ENCODE measurements at places on chromosomes 5 and 9.

DNA sequence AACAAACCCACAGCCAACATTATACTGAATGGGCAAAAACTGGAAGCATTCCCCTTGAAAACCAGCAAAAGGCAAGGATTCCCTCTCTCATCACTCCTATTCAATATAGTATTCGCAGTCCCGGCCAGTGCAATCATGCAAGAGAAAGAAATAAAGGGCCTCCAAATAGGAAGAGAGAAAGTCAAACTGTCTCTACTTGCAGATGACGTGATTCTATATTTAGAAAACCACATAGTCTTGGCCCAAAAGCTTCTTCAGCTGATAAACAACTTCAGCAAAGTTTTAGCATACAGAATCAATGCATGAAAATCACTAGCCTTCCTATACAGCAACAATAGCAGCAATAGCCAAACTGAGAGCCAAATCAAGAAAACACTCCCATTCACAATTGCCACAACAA is 333.7 kb upstream of the EDIL3 start:
- DNase-seq = no peak

GRCh38 chr5:53406630-53407316 is 73.7 kb upstream of the FST start:
- no peak for DNase-seq

GRCh38 chr9:98085058-98085457 is 28.5 kb downstream of the NANS start:
- no peak for DNase-seq

DNA sequence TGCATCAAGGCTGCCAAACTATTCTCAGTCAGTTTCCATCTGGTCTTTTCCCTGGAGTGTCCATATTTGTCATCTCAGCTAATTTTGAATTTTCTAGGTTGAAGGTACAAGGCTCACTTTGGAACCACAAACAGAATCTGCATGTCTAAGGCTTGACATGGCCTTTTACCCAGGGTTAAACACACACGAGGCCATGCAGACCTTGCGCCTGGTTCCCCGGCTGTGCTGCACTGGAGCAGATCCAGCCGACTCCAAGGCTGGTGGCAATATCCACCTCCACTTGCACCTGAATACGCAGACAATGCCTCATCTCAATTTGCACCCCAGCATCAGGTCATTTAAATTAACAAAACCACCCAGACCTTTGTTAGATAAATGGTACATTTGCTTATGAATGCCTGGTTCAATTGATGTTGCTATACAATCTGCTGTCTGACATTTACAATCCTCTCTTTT is 276.2 kb downstream of the HSPA4 start:
- DNase-seq = no peak

DNA sequence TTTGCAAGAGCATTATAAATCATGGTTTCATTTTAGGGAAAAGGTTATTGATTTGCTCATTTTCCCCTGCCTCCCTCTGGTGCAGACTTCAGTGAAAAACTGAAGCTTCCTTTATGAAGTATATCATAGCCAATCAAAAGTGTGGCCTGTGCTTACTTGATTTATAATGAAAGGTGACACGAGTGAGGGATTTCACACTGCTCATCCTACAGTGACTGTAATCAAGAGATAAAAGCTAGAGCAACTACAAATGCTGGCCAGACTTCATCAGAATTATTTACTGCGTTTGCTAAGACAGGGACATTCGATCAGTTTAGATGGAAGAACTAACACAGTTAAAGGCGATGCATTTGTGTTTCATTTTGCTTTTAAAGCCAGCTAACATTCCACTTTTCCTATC is 151.5 kb downstream of the SV2C start:
- DNase-seq = no peak

GRCh38 chr5:135069016-135069770 is 35.2 kb upstream of the PITX1 start:
- DNase-seq = no peak

GRCh38 chr5:76040806-76041205 is 42.4 kb upstream of the SV2C start:
- DNase-seq = no peak

GRCh38 chr5:58871648-58872242 is 288.9 kb downstream of the RAB3C start:
- DNase-seq = no peak

DNA sequence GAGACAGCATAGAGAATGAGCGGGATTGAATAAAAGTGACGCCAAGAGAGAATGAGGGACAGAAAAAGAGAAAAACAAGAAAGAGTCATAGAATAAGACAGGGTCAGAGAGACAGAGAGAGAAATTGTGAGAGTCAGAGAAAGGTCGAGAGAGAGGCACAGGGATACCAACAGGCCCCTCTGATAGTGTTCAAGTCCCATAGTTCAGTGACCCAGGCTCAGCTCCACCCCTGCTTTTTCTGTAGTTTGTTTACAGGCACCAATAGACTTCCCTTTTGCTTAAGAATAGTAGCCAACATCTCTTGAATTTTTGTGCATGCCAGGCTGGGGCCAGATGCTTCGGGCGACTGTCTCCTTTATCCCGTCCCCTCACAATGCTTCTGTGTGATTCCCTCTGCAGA is 62.5 kb downstream of the ARHGEF37 start:
- DNase-seq = no peak

DNA sequence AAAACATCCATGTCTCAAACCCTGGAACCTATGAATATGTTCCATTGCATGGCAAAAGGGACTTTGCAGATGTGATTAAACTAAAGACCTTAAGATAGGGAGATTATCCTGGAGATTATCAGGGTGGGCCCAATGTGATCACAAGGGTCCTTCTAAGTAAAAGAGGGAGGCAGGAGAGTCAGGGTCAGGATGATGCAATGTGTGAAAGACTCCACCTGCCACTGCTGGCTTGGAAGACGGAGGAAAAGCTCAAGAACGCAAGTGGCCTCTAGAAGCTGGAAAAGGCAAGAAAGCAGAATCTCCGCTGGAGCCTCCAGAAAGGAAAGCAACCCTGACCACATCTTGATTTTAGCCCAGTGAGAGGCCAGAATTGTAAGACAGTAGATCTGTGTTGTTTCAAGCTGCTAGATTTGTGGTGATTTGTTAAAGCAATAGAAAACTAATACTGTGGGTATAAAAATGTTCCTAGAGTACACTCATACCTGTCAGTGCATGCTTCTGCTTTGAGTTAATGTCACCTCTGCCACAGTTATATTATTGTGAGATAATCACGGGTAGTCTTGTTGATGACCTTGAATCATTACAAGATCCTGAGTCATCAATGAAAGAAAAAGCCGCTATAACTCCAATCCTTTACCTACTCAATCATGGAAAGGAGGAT is 93.5 kb upstream of the TNPO1 start:
- no peak for DNase-seq

DNA sequence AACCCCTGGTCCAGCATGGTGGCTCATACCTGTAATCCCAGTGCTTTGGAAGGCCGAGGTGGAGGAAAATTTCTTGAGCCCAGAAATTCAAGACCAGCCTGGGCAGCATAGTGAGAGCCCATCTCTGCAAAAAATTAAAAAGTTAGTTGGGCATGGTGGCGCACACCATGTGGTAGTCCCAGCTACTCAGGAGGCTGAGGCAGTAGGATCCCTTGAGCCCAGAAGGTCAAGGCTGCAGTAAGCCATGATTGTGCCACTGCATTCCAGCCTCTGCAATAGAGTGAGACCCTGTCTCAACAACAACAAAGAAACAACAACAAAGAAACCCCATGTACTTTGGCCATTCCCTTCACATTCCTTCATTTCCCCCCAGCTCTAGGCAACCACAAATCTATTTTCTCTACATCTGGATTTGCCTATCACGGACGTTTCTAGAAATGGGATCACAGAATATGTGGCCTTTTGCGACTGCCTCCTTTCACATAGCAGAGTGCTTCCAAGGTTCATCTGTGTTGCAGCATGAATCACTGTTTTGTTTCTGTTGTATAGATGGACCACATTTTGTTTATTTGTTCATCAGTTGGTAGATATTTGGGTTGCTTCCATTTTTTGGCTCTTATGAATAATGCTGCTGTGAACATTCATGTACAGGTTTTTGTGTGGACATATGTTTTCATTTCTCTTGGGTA is 17.9 kb downstream of the MIGA2 start:
- DNase-seq = no peak

- DNase-seq = no peak
Measured at GRCh38 chr9:19155106-19155935, 28.0 kb upstream of the PLIN2 start.

- DNase-seq = no peak
Measured at GRCh38 chr9:76369583-76369982, 24.6 kb downstream of the RFK start.

- no peak for DNase-seq
Measured at GRCh38 chr5:149728303-149728702, 1.8 kb upstream of the PPARGC1B start.

GRCh38 chr9:133971981-133972941 is 19.9 kb downstream of the VAV2 start:
- no peak for DNase-seq

DNA sequence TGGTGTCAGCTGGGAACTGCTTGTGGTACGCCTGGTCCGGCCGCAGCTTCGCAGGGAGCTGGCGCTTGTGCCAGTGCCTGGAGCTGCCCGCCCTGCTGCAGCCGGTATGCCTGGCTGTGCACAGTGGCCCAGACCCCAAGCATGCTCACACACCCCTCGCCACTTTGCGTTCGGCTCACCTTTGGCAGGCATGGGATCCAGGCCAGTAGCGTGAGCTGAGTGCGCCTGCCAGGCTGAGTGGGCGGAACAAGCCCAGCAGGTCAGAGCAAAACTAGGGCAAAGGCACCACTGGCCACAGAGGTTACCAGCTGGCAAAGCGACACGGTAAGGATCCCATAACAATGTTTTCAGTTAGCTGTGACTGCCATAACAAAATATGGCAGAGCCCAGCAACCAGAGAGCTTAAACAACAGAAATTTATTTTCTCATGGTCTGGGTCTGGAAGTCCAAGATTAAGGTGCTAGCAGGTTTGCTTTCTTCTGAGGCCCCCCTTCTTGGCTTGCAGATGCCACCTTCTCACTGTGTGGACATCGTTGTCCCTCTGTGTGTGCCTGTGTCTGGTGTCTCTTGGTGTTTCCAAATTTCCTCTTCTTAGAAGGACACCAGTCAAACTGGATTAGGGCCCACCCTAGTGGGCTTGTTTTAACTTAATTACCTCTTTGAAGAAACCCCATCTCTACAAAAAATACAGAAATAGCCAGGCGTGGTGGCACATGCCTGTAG is 61.6 kb downstream of the PSAT1 start:
- DNase-seq = no peak

DNA sequence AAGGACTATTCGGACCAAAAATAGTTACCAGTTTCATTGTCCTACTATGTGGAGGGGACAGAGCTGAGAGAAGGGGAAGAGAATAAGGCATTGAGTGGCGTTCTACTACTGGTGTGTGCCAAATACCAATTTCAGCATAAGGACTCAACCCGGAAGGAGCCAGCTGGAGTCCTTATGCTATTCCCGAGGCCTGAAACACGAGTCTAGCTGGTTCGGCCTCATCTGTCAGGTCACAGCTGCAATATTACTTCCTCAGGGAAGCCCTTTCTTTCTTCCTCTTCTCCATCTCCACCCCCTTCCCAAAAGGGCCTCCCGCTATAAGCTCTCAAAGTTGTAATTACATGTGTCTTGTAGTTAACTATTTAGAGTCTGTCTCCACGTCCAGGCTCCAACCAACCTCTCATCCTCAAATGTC is 20.5 kb upstream of the FER start:
- DNase-seq = no peak

- no peak for DNase-seq
Measured at GRCh38 chr5:149063017-149063687, at the start of gene SH3TC2. Gene SH3TC2, minus strand, starts transcription at chr5:149063062. Its CDS starts 40 bp downstream, at chr5:149063022.

DNA sequence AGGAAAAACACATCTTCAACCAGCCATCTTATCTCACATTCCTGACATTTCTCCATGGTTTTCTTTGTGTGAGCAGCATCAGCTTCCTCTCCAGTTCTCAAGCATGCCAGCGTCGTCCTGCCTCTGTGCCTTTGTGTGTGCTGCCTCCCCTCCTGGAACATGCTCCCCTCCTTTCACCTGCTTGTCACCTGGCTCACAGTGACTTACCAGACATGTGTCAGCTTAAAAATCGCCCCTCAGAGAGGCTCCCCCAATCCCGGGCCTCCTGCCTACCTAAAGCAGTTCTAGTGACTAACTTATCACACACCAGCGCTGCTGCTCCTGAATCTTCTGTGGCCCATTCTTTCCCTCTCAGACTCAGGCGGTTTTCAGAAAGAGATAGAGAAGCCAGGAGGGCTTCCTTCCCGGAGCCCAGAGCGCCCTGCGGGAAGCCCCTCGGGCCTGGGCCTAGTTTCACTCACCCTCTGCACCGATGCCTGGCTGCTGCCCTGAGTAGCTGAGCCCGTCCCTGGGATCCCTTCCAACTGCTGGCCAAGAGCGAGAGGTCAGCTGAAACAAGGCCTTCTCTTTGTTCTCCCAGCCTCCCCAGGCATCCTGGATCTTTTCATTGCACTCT is 51.1 kb upstream of the MVB12B start:
- DNase-seq = no peak

- DNase-seq = no peak
Measured at GRCh38 chr9:121598167-121598964, 53.1 kb upstream of the DAB2IP start.

DNA sequence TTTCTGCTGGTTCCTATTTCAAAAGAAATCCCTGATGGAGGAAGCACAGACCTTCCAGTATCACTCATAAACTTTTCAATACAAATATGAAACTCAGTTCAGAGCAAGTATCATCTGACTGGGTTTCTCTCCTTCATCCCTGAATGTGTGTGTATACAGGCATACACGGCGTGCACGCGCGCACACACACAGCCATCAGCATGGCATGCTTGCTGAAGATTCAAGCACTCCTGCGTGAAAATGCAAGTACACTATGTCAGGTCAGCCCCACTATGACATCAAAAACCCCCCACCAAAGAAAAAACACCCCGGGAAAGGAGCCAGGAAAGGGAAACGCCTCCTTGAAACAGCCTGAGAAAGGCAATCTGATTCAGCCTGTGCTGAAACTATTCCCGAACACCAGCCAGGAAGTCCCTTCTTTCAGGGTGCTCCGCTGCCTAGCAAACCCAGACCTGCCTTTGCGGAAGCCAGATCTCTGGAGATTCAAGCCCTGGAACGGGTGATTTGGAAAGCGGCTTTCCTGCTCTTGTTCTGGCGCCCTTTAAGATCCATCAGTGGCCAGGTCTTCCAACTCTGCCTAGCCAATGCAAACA is 831 bp downstream of the KLHL3 start:
- no peak for DNase-seq

DNA sequence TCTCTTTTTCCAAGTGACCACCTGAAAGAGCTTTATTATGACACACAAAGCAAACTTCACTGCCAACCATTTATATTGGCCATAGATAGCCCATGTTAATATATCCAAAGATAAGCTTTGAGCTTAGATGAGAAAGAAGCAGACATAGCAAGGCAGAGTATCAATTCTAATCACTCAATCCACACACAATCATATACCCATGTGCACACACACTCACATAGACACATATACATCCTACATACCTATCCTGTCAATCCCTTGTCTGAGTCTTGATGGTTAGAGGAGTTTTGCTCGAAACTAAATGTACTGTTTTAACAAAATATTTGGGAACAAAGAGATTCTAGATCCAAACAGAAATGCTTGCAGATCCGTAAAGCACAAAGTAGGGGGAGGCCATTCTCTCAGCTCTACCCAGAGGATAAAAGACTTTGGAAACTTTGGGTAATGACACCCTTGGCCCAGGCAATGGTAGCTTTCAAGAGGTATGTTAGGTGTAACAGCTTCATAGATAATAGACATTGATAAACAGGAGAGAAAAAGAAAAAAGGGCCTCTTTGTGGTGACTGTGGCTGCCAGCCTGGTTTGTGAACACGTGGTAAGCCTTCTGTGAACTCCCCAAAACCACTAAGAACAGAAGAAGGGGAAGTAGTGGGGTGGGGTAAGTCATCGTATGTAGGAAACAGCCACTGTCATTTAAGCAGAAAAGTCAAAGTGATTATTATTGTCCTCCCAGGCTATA is 121.6 kb downstream of the TLR4 start:
- no peak for DNase-seq

GRCh38 chr9:81244631-81245030 is 444.7 kb downstream of the TLE1 start:
- no peak for DNase-seq
